ENCODE measurements at places on chromosomes 1 and 21. TPM values are rescaled to one million over a fixed set of nuclear protein-coding genes. Genes with fewer than 3 reads are reported as not detected.

- peak; percentile 95 for DNase-seq
Measured at GRCh38 chr1:42931911-42932422, 26.7 kb downstream of the SLC2A1 start.

The AMPD1 gene
- not detected for total RNA-seq

DNA sequence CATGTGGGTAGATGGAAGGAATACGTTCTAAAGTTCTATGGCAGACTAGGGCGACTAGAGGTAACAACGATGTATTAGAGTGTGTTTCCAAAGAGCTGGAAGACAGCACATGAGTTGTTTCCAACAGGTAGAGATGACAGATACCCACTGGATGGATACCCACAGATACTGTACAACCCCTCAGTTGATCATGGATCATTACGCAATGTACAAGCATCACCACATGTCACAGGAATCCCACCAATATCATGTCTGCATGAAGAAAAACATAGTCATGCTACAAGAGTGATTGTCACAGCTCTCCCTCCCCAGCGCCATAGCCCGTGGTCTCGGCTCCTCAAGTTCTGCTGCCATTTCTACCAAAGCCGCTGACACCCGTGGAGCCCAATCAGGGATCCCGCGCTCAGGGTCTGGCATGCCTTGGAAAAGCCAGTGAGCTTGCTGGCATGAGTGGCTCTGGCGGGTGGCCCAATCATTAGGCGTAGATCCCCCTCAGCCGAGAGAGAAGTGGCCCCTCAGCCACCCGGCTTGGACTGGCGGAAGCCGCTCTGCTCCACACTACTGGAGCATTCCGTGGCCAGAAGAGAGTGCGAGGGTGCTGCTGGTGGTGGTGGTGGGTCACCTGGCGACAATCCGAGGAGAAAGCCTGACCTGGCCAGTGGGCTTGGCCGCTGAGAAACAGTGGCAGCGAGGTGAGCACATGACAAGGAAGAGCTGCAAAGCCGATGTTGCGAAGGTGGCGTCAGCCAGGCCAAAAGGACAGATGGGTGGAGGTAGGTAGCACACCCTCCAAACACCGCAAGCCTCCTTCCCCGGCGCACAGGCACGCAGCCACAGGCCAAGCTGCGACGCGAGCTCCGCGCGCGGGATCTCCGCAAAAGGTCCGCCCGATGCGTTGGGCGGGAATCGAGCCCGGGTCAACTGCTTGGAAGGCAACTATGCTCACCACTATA lies 65.7 kb upstream of the FCGR2A start:
- peak; percentile 58 for DNase-seq

DNA sequence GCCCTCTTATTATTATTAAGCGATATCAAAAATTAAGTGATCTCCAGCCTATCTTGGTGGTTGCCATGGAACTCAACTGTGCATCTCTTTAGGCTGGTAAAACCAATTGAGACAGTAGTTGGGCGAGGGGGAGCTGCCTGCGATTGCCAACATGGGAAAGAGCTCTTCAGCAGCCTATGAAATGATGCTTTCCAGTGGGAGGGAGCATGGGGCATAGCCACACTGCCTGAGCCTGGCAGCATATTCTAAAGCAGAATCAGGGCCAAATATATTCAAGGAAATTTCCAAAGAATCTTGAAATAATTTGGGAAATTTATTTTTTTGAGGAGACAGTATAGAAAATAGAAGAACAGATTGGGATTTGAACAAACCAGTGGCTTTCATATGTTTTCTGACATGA lies 126.9 kb upstream of the DNAH14 start:
- DNase-seq: no peak

The FCRL5 gene
- total RNA-seq: not detected

GRCh38 chr1:215704089-215704860 lies 137.2 kb downstream of the KCTD3 start:
- no peak for DNase-seq

- no peak for DNase-seq
Measured at GRCh38 chr1:39391691-39392679, 99.5 kb upstream of the BMP8A start.

DNA sequence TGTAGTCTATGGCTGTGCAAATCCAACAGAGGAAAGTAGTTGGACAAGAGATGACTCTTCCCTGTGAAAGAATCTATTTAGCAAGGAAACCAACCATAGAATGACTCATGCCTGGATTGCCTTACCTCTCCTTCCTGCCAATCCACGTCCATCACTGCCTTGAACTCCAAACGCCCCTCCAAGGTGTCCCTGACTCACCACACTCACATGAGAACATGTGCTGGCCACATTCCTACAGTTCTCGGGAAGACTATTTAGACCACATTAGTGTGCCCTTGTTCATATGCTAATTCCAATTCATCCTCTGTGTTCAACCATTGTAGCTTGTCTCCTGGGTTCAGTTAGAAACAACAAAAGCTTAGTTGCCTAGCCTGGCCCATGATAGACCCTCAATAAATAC lies 157.3 kb downstream of the SLC30A10 start:
- DNase-seq: no peak

- no peak for DNase-seq
Measured at GRCh38 chr1:243364866-243365265, 109.0 kb downstream of the SDCCAG8 start.

DNA sequence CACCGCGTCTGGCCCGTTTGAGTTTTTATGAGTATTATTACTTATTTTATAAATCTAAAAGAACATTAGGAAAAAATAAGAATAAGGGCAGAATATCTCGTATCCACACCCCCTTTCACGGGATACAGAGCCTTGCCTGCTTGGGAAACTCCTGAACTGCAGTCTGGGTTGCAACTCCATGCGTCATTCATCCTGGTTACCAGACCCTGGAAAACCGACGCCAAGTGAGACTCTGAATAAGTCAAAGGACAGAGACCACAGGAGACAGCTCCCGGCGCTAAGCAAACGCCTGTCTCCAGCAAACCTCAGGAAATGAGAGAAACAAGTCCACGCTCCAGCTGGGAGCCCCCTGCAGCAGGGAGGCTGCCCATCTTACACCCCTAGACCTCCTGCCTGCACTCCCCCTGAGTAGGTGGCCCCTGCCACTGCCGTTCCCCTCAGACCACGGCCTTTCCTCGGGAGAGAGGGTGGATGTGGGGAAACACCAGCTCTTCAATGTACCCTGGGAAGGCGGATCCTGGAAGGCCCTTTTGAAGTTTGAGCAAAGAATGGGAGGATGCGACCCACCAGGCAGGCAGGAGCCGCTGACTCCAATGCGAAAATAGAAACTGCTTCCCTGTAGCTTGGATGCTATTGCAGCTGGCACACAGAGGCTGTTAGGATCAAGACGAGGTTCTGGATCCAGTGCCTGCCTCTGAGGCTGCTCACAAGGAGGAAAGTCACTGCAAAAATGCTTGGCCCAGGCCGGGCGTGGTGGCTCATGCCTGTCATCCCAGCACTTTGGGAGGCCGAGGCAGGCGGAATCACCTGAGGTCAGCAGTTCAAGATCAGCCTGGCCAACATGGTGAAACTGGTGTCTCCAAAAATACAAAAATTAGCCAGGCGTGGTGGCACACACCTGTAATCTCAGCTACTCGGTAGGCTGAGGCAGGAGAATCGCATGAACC lies 37.7 kb upstream of the GPR157 start:
- DNase-seq: no peak

GRCh38 chr1:85451236-85451830 lies 13.6 kb downstream of the DDAH1 start:
- no peak for DNase-seq

DNA sequence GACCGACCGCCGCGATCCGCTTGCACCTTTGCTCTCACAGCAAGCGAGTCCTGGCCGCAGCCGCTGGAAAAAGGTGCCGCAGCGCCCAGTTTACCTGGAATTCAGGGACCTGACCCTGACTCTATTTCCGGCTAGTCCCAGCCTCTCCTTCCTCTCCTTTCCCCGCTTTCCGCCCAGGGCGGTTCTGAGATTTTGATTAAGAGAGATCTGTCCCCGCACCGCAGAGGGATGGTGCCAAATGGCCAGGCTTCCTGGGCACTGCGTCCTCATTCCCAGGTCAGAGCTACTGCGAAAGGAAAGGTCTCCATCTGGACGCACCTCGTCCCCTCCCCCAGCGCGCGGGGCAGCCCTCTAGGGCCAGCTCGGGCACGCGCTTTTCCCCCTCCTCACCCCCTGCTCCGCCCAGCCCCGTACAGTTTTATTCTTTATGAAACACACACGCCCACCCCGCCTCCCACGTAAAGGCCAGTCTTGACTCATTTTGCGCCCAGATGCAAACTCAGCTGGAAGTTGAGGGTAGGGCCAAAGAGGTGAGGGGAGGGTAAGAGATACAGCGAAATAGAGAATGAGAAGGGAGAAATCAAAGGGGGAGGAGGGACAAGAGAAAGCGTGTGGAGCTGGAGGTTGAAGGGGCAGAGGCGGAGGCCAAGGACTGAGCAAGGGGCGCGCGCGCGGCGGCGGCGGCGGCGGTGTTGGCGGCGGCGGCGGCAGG lies 411.8 kb upstream of the ESRRG start:
- DNase-seq: no peak

- no peak for DNase-seq
Measured at GRCh38 chr1:234943836-234944402, 184.7 kb downstream of the TOMM20 start.

The FAM131C gene
- 1.8 TPM for total RNA-seq

The TMOD4 gene
- total RNA-seq: 3.6 TPM

The PLPPR4 gene
- total RNA-seq: not detected

The RIIAD1 gene
- total RNA-seq: not detected

- no peak for DNase-seq
Measured at GRCh38 chr1:9720785-9721605, 69.5 kb downstream of the PIK3CD start.

DNA sequence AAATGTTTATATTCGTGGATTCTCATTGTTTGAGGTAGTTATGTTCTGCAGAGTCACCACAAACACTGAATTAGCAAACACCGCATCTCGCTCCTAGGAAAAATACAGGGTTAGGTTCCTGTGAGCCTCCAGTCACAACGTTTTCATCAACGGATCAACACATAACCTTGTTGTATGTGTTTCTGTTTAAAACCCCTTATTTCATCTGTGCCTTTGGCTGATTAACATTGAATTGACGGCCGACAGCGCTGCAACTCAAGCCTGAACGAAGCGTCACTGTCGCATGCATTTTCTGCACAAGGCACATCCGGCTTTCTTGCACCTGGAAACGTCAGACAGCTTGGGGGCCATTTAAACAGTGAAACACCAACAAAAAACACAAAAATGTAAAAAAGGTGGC lies 8.4 kb downstream of the SLC45A1 start:
- no peak for DNase-seq

- DNase-seq: no peak
Measured at GRCh38 chr1:235558621-235559169, 54.4 kb upstream of the B3GALNT2 start.

The ASCL5 gene
- not detected for total RNA-seq

The KRTAP10-7 gene
- not detected for total RNA-seq

The CYP4A11 gene
- not detected for total RNA-seq

GRCh38 chr1:54475357-54475881 lies 69.2 kb upstream of the SSBP3 start:
- DNase-seq: peak; percentile 60

The KRTAP20-4 gene
- total RNA-seq: not detected

- no peak for DNase-seq
Measured at GRCh38 chr21:34526618-34527290, 14.7 kb upstream of the KCNE1 start.

The HES3 gene
- total RNA-seq: not detected

GRCh38 chr1:18174037-18174436 lies 66.4 kb downstream of the IGSF21 start:
- DNase-seq: no peak

DNA sequence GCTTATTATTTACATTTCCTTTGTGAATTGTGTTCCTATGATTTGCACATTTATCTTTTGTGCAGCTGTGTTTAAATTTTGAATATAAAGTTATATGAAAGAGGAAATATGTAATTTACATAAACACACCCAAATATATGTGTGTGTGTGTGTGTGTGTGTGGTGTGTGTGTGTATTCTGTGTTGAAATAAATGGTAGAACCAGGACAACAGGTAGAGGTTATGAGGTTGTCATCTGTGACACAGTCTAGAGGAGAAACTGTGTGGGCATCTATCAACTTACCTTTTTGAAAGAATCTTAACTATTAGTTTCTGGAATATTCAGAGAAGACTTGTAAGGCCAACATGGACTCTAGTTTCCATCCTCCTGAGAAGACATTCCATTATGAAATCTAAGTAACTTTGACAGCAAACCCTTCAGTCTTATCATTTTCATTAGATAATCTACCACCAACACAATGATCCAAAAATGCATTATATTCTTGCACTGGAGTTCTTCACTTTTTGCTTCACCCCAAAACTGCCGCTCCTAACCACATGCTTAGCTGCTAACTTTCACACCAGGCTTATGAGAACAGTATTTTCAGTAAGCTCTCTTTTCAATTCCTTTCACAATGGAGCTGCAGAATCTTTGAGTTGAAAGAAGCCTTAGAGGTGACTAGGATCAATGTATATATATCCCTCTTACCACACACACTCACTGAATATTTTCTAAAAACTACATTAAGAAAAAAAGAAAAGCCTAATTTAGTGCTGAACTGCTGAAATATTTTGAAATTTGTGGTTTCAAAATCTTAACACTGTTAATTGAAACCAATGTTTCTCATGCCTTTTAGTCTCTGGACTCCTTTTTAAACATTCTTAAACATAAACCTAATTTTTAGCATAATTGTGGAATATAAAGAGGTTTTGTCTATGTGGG lies 21.8 kb downstream of the PTPRC start:
- DNase-seq: peak; percentile 63

GRCh38 chr21:23695443-23695842 lies 1911.8 kb downstream of the MRPL39 start:
- DNase-seq: no peak

DNA sequence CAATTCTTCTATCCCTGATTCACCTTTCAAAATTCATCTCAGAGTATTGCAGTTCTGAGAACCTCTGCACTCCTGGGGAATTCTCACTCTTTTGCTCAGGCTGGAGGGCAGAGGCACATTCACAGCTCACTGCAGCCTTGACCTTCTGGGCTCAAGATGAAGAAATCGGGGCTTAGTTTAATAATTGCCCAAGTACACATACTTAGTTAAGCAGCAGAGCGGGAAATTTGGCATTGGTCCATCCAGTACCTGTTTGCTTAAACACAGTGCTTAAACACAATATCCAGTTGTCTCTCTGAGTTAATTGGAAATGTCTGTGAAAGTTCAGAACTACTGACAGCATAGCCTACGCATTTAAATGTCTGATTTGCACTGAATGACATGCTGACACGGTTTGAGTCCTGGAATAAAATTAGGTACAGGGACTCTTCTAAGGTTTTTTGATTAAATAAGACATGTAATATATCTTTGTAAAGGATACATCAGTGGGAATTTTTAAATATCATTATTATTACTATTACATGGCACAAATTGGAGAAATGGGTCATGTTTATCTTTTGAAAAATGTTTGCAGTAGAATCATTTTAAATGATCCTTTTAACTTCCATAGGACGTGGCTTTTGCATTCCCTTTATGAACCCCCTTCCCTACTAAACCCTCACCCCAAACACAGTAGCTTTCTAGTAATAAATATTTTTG lies 337.4 kb downstream of the SRGAP2C start:
- no peak for DNase-seq

- no peak for DNase-seq
Measured at GRCh38 chr1:171917331-171917730, 76.0 kb downstream of the DNM3 start.

GRCh38 chr1:7334475-7335035 lies 436.5 kb upstream of the VAMP3 start:
- DNase-seq: no peak

The RGS2 gene
- total RNA-seq: 10.6 TPM

The TFF1 gene
- not detected for total RNA-seq

- DNase-seq: peak; percentile 50
Measured at GRCh38 chr21:45309069-45309986, 21.6 kb upstream of the POFUT2 start.
